ENCODE measurements at places on chromosomes 11 and 22.

DNA sequence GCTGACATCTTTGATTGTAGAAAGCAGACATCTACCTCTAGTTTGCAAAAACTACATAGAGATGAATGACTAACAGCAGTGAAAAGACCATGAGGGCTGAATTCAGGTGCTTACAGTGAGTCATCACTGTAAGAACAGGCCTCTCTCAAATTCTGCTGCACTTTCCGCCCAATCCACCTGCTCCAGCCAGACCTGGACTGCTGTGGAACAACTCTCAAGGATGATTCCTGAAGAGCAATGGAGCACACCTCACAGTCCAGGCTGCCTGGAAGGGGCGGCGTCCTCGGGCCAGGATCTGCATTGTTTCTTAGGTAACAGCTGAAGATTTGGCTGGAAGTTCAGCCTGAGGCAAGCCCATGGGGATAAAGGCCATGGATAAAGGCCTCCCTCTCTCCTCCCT, 15.1 kb downstream of the APOL2 start:
- no peak for DNase-seq

DNA sequence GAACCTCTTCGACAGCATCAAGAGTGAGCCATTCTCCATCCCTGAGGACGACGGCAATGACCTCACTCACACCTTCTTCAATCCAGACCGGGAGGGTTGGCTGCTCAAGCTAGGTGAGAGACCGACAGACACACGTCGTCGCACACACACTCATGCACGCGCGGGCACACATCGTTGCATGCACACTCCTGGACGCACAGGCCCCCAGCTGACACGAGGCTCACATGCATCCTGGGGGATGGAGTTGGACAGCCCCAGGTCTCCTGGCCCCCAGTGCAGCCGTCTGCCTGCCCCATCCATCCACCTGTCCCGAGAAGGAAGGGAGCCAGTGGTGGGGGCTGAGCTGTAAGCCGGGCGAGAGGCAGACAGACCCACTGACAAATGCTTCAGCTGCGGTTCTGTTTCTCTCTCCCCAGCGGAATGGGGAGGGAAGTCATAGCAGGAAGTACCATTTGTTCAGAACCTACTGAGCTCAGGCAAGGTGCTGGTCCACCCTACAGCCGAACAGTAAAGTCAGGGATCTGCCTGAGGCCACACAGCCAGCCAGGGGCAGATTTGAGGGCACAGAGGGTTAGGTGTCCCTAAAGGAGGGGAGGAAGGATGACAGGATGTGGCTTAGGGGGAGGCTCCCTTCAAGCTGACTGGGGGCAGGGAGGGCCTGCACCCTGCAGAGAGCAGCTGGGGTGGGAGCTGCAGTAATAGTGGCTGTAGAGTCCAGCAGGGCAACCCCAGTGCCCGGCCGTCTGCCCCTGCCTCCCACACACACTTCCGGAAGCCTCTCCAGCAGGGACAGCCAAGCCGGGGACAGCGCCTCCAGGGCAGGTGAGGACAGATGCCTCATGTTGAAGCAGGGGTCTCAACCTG, 27.1 kb downstream of the CYTH4 start:
- DNase-seq: no peak

DNA sequence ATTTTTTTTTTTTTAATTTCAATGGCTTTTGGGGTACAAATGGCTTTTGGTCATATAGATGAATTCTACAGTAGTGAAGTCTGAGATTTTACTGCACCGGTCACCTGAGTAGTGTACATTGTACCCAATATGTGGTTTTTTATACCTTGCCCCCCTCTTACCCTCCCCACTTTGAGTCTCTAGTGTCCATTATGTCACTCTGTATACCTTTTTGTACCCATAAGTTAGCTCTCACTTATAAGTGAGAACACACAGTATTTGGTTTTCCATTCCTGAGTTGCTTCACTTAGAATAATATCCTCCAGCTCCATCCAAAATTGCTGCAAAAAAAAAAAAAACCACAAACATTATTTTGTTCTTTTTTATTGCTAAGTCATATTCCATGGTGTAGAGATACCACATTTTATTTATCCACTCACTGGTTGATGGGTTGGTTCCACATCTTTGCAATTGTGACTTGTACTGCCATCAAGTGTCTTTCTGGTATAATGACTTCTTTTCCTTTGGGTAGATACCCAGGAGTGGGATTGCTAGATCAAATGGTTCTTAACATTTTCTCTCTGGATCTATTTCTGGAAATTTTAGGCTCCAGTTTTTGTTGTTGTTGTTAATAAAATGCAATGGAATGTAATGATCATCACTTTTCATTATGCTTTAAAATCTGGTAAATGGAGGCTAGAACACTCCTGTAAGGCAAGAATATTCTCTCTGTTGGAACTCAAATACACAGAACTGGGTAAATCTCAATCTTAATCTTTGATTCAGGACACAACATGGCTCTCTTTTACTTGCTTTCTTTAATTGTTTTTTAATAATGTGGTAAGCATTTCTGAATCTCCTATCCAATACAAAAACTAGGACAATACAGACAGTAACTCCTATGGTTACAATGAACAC, 10.3 kb downstream of the NEAT1 start:
- peak; percentile 63 for DNase-seq

GRCh38 chr22:24400034-24400725, 27.2 kb upstream of the ADORA2A start:
- DNase-seq: no peak

GRCh38 chr22:20494978-20495860, at the start of gene KLHL22:
TSS of gene KLHL22 (minus strand) at chr22:20495795. CDS start at chr22:20489211, 6,584 bp downstream.
- DNase-seq: no peak

GRCh38 chr11:64827451-64827839, 17.0 kb downstream of the CDC42BPG start:
- no peak for DNase-seq

DNA sequence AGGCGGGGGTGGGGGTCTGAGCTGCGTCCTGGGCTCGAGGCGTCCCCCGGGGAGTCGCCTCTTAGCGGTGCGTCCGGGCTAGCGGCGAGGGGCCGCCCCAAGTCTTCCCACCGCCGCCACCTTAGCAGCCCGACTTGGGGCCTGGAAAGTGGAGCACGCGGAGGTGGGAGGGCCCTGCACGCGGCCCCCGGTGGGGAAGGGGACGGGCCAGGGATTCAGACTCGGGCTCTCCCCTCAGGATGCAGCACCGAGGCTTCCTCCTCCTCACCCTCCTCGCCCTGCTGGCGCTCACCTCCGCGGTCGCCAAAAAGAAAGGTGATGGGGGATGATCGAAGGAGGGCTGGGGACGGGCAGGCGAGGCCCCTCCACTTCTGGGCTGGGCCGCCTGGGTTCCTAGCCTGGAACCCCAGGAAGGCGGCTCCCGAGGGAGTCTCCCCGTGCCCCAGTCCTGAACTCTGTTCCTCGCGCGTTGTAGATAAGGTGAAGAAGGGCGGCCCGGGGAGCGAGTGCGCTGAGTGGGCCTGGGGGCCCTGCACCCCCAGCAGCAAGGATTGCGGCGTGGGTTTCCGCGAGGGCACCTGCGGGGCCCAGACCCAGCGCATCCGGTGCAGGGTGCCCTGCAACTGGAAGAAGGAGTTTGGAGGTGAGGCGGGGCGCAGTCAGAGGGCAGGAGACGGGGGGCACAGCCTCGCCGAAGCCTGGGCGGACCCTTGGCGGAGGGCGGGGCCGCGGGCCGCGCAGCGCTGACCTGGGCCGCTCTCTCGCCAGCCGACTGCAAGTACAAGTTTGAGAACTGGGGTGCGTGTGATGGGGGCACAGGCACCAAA, 563 bp downstream of the MDK start:
- no peak for DNase-seq

DNA sequence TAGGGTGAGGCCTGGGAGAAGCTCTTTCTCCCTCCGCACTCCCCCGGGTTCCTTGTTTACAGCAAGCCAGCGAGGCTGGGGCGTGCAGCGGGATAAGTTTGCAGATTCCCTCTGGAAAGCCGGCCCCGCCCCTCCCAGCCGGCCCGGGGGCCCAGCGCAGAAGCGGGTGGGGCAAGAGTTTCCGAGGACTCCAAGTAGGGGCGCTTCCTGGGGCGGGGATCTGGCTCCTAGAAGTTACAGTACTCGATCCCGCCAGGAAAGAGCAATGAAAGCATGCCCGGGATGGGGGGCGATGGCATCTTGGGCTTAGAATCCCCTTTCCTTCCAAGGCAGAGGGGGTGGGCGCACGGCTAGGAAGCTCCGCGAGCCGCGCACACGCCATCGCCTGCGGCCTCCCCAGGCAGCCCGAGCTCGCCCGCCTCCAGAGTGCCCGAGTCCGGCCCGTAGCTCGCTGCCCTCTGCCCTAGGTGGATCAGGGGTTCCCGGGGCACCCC, 385 bp downstream of the TST start:
- DNase-seq: peak; percentile 47

DNA sequence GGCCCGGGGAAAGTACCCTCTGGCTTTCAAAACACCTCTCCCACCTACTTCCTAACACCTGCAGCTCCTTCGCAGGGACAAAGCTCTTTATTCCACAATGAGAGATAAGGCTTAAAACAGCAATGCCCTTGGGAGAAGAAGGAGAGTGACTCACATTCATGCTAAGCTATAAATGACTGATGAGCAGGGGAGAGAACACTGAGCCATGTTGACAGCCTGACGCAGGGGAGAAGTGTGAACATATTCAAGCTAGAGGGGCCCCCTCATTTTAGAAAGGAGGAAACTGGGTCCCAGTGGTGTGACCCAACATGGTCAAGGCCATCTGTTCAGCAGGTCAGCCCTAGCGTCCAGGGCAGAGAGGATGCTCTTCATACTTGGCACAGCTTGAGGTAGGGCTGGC, 171.8 kb downstream of the DSCAML1 start:
- DNase-seq: no peak

- DNase-seq: no peak
Observed at GRCh38 chr22:47032956-47033647, 270.7 kb downstream of the TBC1D22A start.

DNA sequence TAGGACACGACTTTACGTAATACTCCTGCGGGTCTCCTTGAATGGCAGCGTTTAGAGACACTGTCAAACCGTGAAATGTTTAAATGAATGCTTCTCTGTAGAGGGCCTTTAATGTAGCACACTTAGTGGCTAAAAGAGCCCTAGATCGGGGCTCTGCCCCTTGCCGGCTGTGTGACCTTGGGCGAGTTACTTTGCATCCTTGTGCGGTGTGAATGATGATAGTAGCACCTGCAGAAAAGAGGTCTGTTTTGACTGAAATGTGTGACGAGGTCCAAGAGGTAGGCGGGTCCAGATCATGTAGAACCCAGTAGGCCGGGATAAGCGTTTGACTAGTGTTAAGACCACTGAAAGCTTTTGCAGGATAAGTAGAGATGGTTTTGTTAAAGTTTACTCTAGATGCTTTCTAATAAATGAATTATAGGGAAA, 866 bp downstream of the MED17 start:
- DNase-seq: no peak

- DNase-seq: no peak
Observed at GRCh38 chr11:12403122-12403996, 26.0 kb downstream of the PARVA start.

DNA sequence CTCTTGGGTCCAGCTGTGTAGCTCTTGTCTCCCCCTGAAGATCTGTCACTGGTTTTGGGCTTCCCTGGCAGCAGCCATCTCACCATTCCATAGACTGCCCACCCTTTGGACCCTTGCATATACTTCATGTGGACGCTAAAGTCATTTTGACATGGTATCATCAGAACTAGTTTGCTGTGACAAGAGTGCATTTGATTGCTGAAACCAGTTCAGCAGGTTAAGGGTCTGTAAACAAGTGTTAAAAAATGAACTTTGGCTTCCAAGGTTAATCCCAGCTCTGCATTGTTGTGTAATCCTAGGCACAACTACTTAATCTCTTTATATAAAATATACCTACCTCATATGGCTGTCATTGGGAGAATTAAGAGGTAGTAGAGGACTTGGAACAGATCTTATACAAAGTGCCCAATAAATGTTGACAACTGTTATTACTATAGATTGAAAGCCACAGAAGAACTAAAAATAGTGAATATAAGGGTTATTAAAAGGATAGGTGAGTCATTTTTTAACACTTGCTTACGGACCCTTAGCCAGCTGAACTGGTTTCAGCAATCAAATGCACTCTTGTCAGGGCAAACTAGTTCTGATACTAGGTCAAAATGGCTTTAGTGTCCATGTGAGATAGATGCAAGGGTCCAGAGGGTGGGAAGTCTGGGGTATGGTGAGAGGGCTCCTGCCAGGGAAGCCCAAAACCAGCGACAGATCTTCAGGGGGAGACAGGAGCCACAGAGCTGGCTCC, 29.4 kb downstream of the CCDC90B start:
- DNase-seq: no peak

DNA sequence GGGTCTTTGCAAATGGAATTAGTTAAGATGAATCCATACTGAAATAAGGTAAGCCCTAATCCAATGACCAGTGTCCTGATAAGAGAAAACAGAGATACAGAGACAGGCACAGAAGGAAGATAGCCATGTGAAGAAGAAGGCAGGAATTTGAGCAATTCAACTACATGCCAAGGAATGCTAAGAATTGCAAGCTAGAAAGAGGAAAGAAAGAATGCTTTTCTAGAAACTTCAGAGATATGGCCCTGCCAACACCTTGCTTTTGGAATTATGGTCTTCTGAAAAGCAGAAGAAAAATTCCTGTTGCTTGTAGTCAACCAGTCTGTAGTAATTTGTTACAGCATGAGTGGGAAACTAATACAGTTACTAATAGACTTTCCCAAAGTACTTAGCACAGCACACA, 111.3 kb downstream of the SLC17A6 start:
- peak; percentile 52 for DNase-seq

DNA sequence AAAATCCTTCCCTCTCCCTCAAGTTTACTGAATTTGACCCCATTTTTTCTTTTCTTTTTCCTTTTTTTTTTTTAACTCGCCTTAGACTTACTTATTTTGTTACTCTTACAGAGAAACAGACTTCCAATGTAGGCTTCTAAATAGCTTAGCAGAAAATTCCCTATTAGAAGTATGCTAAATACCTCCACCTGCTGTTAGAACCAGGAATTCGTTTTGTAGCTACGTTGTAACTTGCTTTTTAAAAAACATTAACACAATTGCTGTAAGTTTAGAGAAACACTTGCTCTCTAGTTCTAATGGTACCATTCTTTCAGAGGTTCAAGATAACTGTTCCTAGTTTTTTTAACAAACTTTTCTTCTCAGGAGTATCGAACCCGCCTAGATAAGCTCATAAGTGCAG, 324.2 kb downstream of the DCDC1 start:
- peak; percentile 1 for DNase-seq

DNA sequence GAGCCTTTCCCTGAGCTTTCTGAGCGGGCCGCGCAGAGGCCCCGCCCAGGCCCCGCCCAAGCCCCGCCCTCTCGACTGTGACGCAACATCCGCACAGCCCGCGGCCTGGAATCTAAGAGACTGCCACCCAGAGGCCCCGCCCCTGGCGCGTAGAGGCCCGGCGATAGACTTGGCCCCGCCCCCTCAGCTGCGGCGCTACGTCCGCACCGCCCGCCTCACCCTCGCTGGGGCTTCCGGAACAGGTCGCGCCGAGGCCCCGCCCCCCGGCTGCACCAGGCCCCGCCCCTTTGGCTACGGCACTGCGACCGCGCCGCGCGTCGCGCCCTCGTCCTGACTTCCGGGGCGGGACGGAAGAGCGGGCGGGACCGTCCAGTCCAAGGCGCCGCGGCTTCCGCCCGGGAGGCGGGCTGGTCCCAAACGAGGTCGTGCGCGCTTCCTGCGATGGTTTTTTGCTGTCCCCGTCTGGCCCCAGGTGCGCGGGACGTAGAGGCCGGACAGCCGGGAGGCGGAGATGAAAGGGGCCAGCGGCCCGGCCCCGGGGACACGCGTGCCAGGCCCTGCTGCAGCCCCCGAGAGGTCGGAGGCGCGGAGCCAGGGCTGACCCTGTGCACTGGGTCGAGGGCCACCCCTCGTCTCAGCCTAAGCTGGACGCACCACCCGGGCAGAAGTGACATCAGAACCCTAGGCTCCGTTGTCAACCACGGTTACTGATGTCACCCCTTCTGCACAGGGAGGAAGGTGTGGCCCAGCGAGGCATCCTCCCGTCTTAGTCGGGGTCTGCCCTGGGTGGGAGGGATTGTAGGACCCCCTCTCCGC, 59.0 kb upstream of the WNT7B start:
- peak; percentile 99 for DNase-seq

Measured in fibroblast of skin of scalp (primary cell).